ENCODE measurements at places on chromosomes 7 and 10.
A peak's percentile ranks its signal among the peaks of the same experiment; 100 is the strongest.

GRCh38 chr7:70790215-70791073 lies 341.5 kb upstream of the GALNT17 start:
- DNase-seq = no peak

GRCh38 chr10:16199216-16199615 lies 237.6 kb upstream of the PTER start:
- DNase-seq = no peak

GRCh38 chr7:80089366-80089765 lies 45.3 kb upstream of the GNAI1 start:
- no peak for DNase-seq

DNA sequence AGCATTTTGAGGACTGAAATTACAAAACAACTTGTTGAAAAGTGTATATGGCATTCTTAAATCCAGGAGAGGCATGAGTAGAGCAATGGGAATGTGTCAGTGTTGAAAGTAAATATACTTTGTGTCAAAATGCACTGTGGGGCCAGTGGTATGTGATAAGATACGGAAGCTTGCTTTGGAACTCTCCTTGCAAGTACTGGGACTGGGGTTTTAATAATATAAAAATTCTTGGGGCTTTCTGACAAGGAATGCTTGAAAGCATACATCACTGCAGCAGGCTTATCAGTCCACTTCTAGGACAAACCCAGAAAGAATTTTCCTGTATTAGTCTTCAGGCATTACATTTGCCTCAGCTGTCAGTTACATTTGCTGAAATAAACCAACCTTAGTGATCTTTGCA lies 472.8 kb upstream of the FZD8 start:
- no peak for DNase-seq

DNA sequence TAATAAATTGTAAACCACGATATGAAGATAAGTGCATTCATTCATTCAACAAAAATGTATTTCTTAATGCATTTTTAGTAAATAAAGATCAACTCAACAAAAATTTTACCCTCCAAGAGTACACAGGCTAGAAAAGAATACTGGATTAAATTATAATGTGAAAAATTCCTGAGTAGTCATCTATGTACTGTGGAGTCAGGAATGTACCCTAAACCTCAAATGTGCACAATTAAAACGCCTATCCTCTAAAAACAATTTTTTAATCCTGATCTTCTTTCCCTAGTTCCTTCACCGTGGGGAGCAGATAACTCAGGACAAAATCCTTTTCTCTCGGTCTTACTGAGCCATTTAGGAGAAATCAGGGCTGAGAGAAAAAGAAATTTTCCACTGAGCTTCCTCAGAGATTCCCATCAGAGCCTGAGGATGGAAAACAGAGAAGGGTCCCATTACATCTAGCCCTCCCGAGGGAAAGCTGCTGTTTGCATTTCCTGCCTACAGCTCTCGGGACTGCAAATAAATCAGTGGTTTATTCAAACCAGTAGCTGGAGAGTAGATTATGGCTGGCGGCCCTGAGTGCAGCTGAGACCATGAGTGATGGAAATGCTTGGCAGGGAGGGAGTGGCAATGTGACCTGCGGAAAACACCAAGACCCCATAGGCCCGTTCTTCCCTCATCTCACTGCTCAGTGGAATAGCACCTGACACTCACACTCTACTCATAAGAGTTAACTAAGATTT lies 7.4 kb downstream of the TAS2R40 start:
- DNase-seq = no peak

DNA sequence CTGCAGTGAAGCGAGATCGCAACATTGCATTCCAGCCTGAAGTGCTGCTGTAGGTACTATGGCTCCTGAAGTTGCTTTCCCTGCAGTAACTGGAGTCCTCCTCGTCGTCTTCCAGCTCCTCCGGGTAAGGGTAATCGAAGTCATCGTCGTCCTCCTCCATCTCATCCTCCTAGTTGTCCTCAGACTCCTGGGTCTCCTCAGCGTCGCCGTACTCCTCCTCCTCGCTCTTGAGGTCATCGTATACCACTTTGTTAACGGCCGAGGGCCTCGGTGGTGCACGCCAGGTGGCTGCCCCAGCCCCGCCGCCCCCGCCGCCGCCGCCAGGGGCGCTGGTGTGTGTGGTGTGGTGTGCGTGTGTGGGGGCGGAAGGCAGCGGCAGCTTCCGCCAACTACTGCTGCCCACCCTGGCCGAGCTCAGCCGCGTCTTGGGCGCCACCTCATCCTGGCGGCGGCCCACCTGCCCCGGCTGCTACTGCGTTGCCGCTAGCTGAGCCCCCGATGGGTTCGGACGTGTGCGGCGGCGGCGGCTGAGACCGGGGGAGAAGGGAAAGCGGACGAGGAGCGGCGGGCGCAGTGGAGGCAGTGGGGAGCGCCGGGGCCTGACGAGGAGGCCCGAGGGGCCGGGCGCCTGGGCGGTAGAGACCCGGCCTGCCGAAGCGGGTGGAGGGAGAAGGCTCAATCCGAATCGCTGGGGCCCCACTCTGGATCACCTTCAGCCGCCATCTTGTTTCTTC lies 11.8 kb upstream of the ACBD5 start:
- DNase-seq = peak; percentile 59

GRCh38 chr7:29619848-29620555 lies 56.4 kb downstream of the PRR15 start:
- DNase-seq = no peak

GRCh38 chr10:103278537-103278823 lies 1.5 kb downstream of the INA start:
- no peak for DNase-seq

DNA sequence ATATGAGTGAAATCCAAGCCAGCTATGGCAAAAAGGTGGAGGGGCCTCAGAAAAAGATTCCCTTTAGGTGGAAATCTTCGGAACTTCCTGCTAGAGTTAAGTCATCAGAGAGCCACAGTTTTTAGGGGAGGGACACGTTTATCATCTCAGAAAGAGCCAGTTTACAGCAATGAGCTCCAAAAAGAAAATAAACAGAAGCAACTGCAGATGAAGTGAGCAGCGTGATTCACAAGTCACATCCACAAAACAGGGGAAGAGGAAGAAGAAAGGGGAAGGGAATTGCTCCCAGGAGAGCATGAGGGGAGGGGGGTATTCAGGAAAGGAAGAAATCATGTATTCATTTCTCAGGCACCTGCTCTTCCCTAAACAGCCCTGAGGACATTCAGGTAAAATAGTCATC lies 156.2 kb upstream of the FOXK1 start:
- no peak for DNase-seq

GRCh38 chr7:137164251-137164650 lies 179.3 kb downstream of the PTN start:
- DNase-seq = no peak

DNA sequence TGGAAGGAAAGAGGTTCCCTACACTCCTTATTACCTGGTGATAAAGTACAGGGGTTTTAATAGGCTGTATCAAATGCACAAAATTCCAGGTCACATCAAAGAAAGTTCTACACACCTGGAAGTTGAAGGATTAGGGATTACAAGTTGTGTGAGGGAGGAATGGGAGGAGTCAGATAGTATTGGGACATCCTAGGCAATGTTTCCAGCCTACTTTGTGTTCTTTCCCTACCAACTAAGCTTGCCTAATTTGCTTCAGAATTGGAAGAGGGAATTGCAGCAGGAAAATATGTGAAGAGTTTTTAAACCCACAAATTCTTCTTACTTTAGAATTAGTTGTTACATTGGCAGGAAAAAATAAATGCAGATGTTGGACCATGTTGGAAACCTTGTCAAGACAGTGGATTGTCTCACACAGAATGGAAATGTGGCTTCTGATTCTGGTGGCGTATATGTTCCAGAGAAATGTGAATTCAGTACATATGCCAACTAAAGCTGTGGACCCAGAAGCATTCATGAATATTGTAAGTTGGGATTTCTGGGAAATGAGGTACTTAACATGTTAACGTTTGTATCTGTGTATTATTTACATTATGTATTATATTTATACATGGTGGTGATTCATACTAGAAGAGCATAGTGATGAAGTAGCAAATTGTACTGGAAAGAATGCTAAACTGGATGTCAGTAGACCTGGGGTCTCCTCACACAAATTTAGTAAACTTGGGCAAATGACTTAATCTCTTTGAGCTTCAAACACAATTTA lies at the start of gene LIPM:
Gene LIPM (plus strand): TSS at position 208 of the 763 bp plus-strand sequence. CDS start 167 bp downstream, at position 375.
- DNase-seq = no peak

GRCh38 chr7:73345538-73345937 lies 17.6 kb downstream of the FKBP6 start:
- no peak for DNase-seq

- no peak for DNase-seq
These were observed 651 bp upstream of the ARPC1A start for GRCh38 chr7:99325001-99325493.

GRCh38 chr10:79910344-79910743 lies 38.6 kb downstream of the SFTPD start:
- no peak for DNase-seq

DNA sequence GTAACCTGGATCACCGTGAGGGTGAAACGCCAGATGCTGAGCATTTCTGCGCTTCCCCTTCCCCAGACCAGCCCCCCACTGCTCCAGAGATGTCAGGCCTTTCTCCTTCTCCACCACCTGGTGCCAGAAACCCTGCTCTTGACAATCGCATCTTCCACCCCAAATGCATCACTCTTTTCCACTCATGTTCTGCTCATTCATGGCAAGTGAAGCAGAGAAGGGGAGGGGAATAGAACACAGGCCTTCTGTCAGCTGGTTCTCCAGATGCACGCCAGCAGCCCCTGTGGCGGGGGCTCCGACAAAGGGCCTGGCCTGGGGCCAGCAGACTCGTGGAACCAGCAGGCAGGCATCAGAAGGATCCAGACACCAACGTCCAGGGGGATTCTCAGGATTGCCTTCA lies 68.5 kb upstream of the SVIL start:
- no peak for DNase-seq

DNA sequence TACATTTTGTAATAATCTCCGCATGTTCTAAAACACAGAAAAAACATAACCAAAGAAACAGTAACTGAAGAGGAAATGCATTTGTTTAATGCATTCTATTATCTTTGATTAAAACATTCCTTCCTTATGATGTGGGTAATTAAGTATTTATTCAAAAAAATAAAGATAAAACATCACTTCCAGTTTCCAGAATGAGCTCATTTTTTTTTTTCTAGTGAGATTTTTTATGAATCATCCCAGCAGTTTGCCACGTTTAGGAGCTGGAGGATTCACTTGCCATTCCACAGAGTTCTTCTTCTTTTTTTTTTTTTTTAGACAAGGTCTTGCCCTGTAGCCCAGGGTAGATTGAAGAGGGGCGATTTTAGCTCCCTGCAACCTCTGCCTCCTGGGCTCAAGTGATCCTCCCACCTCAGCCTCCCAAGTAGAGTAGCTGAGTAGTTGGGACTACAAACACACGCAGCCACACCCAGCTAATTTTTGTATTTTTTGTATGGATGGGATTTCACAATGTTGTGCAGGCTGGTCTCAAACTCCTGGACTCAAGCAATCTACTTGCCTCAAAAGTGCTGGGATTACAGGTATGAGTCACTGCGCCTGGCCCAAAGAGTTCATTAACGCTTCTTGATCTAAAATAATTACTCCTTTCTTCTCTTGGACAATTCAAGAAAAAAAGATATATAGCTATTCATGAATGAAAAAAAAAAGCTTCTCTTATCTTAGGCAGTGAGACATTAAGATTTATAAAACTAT lies 177.3 kb downstream of the DKK1 start:
- no peak for DNase-seq

GRCh38 chr7:44291066-44291732 lies 34.2 kb downstream of the CAMK2B start:
- no peak for DNase-seq

DNA sequence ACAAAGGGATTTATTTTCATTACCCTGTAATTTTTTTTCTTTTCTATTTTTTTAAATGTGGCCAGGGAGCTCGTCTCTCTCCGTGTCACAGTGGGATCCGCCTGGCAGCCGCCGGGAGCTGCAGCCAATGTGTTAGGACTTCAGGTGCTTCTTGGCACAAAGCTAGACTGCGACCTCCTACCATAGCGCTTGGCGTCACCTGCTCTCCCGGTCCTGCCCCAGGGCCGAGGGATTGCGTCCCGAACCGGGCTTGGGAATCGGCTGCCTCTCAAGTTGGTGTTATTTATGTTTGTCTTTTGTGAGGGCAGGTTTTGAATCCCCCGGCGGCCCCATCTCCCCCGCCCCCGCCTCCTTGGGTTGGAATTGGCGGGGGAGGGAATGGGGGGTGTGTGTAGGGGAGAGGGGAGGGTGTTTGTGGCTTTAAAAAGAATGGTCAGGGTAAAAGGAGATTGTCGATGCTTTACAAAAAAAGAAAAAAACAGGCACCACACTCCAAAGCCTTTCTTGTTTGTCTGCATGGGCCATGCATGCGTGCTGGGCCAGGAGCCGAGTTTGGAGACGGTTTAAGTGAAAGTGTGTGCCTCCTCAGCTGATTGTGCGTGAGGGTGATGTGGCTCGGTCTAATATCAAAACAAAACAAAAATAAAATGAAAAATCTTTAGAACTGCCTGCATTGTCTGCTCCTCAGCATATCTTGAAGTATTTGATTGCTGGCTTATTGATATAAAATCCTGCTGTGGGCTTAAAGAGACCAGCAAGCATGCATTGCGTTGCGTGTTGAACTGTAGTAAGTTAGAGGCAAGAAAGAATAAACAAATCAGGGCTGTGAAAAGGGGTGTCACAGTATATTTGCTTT lies 1.2 kb downstream of the PPP1R9A start:
- no peak for DNase-seq

DNA sequence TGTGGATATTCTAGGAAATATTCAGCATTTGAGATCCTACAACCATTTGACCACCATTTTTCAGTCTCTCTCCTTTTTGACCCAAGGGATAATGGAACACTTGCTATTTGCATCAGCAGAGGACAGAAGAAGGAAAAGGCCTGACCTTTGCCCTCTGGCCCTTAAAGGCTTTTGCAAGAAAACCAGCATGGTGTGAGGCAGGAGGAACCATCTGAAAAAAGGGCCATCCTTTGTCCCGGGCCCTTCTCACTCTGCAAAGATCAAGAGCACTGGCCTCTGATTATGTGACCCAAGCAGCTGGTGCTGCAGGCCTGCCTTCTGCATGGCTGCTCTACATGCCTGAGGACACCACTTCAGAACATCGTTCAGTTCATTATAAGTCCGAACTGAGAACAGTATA lies 133.3 kb upstream of the STK17A start:
- DNase-seq = no peak

DNA sequence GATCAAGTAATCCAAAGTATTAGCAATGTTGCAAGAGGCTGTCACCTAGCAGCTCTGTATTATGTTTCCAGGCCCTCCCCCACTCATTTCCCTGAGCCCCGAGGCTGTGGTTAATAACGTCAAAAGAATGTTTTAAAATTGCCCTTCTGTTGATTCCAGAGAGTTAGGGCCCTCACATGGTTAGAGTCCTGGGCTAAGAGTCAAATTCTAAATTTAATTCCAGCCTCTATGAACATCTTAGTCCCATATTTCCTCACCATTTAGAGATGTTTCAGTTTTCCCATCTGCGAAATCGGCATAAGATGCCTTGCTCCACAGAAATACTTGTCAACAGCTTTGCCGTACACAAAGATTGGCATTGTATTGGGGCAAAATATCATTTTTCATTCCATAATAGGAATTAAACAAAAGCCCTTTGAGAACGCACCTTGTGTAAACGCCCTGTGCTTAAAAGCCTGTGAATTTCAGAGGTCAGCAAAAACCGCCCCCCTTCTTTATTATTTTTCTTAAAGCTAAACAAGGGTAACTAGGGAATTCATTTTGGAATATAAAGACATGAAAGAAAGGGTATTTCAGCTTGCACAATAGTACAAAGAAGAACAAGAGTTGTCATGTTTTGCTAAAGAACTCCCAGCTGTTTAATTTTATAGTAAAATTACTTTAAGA lies 135.8 kb downstream of the ARID5B start:
- no peak for DNase-seq

GRCh38 chr10:60289800-60290199 lies 99.9 kb downstream of the ANK3 start:
- no peak for DNase-seq

- DNase-seq = no peak
These were observed 167.7 kb upstream of the NPVF start for GRCh38 chr7:25395976-25396375.
